Fibroblast of upper back skin (primary cell): ENCODE measurements at places on chromosomes 12 and 14.

GRCh38 chr12:99063182-99063581, 418.1 kb downstream of the APAF1 start:
- no peak for DNase-seq

DNA sequence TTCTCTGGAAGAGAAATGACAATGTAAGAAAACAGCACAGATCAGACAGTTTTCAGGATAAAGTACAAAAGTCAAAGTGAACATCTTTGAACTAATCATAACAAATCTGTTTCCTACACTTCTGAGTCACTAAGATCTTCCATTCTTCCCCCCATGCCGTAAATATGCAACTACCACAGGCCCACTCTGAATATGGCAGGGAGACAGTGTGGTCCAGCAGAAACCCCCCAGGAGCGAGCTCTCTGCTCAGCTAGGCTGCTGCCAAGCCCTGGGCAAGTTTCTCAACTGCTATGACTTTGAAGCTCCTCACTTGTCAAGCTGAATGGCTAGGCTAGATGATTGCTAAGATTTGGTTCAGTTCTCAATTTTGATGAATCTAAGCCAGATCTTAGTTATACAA, 148.1 kb downstream of the EFCAB11 start:
- DNase-seq, result peak; percentile 36

DNA sequence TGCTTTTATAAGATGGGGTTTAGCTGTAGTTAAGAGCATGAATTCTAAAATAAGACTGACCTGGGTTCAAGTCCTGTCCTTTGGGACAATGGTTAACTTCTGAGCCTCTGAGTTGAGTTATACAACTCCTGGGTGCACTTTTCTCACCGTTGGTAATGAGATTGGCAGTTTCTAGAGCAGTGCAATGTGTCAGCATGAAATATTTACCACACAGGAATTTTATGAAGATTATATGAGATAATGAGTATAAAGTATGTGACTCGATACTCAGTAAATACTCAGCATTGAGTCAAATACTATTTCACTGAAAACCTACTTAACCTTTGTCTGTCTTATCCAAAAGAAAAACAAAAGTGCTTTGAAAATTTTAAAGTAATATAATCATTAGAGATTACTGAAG, 214.2 kb downstream of the CPNE8 start:
- DNase-seq, result peak; percentile 4

- peak; percentile 88 for DNase-seq
Observed at GRCh38 chr14:92603309-92604242, 90.0 kb downstream of the RIN3 start.

GRCh38 chr12:79121486-79121885, 256.9 kb downstream of the SYT1 start:
- no peak for DNase-seq

GRCh38 chr14:50091240-50091913, 25.0 kb downstream of the VCPKMT start:
- DNase-seq, result no peak

DNA sequence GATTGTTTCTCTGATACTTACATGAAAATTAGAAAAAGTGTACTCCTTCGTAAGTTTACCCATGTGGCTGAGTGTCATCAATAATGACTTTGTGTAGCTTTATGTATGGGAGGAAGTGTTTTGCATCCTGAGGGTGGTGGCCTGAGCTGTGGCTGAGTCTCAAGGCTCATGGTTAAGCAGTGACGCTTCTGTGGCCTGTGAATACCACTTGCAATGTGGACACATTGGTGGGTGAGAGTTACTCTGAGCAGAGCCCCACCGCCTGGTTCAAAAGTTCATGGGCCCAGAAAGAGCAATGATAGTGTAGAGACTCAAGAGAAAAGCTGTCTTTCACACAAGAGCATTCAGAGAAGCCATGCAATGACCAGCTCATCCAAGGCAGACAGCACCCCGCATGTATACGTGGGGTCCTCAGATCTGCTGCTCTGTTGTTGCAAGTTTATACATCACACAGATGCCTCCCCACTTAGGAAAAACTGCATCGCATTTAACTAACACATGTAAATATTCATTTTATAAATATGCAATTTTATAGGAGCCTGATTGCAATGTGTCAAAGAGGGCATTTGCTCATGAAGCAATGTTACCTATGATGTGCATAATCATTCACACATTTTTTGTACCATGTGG, 55.1 kb upstream of the FRMD6 start:
- no peak for DNase-seq

GRCh38 chr12:128971802-128972201, 118.5 kb downstream of the GLT1D1 start:
- no peak for DNase-seq

- DNase-seq, result peak; percentile 92
Observed at GRCh38 chr12:22271023-22271422, 63.5 kb downstream of the ST8SIA1 start.

GRCh38 chr12:52969828-52970569, 21.1 kb downstream of the KRT18 start:
- DNase-seq, result no peak

- DNase-seq, result no peak
Observed at GRCh38 chr12:105352940-105353635, 22.6 kb downstream of the C12orf75 start.

DNA sequence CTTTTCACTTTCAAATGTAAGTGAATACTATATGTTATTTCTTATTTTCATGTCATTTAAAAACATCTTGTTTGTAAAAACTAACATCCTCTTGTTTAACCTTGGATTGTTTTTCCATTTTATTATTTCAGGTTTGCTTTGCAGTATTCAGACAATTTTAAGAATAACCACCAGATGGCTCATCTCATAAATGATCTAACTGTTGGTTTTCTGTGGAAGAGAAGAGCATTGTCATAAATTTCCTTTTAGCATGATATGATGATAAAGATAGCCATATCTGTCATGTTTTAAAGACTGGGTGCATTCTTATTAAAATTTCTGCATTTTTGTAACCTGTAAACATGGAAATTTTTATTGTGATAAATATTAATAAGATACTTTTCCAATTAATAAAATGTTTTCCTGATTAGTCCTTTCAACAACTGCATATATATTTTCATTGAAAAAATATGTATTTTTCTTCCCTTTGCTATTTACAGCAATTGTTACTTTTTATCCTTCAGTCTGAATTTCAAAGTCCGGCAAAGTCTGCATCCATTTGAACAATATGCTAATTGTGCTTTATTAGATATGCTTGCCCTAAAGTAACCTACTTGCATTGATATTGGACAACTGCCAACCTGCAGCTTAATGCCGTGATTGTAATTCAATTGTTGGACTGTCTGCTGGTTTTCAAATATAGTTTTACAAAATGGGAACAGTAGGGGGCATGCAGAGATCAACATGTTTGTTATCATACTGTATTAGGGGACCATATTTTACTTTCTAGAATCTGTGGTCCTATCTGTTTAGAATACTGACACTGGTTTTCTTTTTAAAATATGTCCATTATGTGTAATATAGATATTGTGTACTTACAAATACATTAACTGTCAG, 163.4 kb downstream of the GARIN6 start:
- DNase-seq, result peak; percentile 10

DNA sequence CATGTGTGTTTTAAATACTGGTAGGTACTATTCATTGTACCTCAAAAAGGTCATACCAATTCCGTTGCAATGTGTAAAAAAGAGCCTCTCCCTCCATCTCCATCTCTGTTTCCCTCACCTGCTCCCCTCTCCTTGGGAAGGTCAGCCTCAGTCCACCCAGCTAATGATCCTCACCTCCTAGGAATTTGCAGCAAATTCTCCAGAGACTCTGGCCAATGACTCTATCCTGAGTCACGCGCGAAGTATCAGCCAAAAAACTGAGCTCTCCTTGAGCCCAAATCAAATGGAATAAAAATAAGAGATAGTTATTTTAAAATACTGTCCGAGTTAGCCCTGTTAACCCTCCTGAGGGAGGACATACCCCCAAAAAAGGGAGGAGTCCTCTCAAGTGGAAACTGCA, 148.4 kb downstream of the DPF3 start:
- DNase-seq, result peak; percentile 92

DNA sequence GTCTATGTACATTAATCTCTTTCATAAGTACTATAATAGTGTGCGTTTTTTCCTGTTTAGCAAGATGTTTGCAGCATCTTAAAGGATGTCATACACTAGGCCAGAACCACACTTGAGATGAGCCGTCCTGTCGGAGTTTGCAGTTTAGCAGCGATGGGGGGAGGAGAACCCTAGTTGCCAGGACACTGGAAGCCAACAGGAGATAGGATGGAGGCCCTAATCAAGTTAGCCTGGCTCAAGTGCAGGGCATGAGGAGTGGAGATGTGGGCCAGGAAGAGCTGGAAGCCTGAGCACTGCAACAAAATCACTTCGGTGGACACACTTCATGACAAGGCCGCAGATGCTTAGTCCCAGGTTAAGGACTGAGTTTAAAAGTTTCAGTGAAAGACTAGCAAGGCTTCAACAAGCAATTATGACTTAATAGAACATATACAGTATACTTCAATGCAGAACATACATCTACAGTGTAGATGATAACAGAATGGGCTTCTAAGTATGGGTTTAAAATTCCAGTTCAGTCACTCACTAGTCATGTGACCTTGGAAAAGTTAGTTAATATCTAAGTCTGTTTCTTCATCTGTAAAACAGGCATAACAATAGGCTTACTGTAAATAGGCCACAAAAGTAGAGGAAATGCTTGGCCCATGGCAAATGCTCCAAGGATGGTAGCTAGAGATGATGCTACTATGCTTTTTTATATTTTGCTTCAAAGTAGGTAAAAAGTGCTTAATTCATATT, 77.1 kb downstream of the PTPN21 start:
- no peak for DNase-seq

DNA sequence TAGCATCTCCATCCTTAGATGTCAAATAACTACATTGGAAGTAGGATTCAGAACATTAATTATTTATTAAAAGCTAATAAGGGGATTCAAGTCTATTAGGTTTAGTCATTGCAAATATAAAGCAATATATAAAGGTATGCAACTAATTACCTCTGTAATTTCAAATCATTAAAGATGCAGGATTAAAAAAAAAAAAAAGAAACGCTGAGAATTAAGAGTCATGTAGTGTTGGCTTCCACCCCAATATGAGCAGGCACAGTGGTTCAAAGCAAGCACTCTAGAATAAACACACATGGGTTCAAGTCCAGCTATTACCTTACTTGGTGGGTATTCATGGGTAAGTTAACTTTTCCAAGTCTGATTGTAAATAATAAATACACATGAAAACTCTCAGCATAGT, 10.9 kb downstream of the SPTB start:
- DNase-seq, result no peak

DNA sequence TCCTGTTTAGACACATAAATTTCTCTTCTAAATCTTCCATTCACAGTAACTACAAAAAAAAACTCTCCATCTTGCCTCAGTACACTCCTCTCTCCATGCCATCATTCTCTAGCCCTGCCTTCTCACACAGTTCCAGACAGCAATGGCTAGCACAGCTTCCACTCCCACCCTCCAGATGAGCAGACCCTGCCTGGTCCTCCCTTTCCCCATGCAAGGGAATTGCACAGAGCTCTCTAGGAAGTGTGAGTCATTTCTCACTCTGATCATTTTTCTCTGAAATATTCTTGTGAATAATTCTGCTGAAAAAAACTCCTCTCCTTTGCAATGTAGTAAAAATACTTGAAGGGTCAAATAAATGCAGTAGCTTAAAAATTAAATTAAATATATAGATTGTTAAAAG, 170.6 kb downstream of the BMP4 start:
- no peak for DNase-seq

GRCh38 chr14:71119075-71119474, 211.8 kb downstream of the PCNX1 start:
- DNase-seq, result peak; percentile 42

- DNase-seq, result no peak
Observed at GRCh38 chr12:94099191-94099590, 49.2 kb upstream of the PLXNC1 start.

GRCh38 chr14:106547735-106548434, 1021.5 kb downstream of the TMEM121 start:
- DNase-seq, result no peak

GRCh38 chr12:96399919-96400630, at the start of gene CDK17:
Gene CDK17, minus strand, starts transcription at chr12:96400439. Its CDS starts 65,603 bp downstream, at chr12:96334836.
- DNase-seq, result peak; percentile 86

DNA sequence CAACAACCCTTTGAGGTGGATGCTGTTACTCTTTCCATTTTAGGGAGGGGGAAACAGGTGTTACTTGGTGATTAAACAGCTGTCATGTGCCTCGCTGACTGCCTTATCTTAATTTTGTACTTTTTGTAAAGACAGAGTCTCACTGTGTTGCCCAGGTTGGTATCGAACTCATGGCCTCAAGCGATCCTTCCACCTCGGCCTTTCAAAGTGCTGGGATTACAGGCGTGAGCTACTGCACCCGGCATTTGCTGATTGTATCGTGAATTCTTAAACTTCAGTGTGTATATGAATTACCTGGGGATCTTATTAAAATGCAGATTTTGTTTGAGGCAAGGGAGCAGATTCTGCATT, 659 bp downstream of the PSMD9 start:
- DNase-seq, result no peak

GRCh38 chr14:27015065-27015464, 417.2 kb upstream of the NOVA1 start:
- DNase-seq, result no peak

- no peak for DNase-seq
Observed at GRCh38 chr12:202081-202731, 11.8 kb downstream of the SLC6A12 start.

GRCh38 chr12:112447106-112447505, 28.4 kb downstream of the PTPN11 start:
- DNase-seq, result no peak

- no peak for DNase-seq
Observed at GRCh38 chr14:35296545-35296944, 4.4 kb downstream of the PSMA6 start.

DNA sequence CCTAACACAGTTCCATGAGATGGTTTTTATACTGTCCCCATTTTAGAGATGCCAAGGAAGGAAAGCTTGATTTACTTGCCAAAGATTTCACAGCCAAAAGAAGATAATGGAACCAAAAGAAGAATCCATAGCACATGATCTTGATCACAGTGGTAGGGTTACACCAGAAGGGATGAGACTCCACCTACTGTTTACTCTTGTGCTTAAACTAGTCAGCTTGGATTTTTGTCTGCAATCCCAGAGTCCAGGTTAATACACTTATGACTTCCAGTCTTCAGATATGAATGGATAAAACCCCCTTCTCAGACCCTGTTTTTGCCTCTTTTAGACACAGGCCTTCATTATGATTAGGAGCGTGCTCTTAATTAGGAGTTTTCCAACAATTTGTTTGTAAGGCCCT, 454.2 kb downstream of the AEBP2 start:
- DNase-seq, result peak; percentile 59

DNA sequence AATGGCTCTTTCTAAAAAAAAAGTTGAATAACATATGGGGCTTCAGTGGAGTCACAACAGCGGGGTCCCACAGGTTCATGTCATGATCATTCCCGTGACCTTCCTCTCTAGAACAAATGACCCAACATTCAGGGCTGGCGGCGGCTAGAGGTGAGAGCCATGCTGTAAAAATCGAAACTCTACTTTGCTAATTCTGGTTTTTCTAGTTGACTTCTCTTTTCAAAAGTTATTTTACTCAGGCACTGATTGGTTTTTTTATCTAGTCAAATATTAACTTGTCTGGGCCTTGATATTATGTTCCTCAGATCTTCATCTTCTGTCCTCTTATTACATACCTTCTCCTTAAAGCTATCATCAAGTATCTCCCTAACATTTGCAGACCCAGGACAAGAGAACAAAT, 402.9 kb upstream of the SOX5 start:
- no peak for DNase-seq
